HCEC 1CT (cell line): ENCODE measurements at places on chromosomes 13 and 19.

DNA sequence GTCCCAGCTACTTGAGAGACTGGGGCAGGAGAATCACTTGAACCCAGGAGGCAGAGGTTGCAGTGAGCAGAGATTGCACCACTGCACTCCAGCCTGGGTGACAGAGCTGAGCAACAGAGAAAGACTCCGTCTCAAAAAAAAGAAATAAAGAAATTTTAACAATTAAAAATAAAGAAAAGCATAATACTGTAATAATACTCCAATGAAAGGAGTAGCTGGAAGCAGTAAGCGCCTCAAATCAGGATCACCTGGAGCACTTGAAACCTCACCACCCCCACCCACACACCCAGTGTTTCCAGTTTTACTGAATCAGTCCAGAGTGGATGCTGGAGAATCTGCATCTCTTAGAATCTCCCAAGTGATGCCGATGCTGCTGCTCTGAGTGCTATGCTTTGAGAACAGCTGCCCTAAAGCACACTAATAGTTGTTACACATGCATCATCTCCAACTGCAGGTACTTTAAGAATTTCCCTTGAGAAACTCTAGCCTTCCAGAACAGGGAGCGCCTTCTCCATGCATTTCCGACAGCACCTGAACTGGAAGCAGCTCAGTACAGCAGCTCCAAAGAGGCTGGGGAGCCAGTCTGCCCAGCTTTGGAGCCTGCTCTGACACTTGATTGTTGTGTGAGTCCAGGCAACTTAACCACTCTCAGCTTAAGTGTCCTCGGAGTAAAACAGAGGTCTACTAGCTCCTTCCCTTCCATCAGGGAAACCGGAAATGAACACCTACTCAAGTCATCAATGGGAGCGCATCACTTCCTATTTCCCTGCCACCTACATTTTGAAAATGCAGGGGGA lies 2.9 kb downstream of the ABCC4 start:
- DNase-seq, result no peak

GRCh38 chr13:100610391-100611347 lies 22.1 kb upstream of the GGACT start:
- DNase-seq, result no peak

- DNase-seq, result no peak
These were observed 5.1 kb downstream of the BCAM start for GRCh38 chr19:44813841-44814470.

DNA sequence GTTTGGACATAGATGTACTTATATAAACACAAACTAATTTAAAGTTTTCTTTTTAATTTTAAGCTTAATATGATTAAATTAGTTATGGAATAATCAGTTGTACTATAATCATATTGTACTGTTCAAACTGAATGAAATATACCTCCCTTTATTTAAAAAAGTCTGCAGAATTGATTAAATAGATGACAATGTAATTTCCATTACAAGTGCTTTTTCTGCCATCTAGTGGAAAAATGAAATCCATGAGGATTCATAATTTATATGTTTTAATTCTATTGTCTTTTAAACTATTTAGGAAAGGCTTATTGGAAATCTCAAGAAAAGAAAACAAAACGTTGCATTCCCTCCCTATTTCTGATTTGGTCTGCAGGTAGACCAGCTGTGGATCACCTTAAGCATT lies 30.9 kb downstream of the MZT1 start:
- no peak for DNase-seq

GRCh38 chr19:34502582-34503411 lies 21.2 kb downstream of the WTIP start:
- DNase-seq, result no peak

DNA sequence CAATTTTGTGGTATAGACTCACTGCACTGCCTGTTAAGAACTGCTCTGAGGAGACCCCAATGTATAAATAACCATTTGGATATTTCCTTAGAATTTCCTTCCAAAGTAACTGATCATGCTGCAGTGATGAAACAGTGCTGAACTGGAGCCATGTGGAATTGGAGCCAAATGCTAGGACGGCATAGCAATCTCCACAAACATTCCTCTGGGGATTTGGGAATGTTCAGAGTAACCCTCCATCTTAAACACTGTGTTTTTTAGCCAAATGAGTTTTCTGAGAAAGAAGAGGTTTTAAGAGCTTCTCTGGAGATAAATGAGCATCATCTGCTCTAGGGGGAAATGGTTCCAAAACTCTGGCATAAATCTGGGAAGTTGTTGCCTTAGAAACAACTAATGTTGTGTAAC lies 98.2 kb downstream of the OLFM4 start:
- no peak for DNase-seq

DNA sequence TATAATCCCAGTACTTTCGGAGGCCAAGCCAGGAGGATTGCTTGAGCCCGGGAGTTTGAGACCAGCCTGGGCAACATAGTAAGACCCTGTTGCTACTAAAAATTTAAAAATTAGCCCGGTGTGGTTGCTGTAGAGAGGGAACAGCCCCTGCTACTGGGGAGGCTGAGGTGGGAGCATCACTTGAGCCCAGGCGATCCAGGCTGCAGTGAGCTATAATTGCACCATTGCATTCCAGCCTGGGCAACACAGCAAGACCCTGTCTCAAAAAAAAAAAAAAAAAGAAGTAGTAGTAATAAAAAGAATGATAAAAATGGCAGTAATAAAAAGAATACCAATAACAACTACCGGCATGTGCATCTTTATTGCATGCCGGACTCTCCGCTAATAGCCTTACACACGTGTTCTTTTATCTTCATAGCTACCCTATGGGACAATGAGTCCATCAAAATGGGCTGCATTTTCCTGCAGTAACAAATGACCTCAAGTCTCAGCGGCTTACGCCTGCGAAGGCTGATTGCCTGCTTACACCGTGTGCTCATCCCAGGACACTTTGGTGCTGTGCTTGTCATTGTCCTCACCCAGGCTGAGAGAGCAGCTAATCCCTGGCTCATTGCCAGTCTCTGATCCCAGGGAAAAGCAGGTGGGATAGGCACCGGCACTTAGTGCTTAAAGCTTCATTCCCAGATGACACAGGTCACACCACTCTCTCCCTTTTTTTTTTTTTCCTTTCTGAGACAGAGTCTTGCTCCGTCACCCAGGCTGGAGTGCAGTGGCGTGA lies 14.4 kb upstream of the SYCN start:
- DNase-seq, result no peak
